ENCODE measurements at places on chromosomes 13 and 19. TPM values are rescaled to one million over a fixed set of nuclear protein-coding genes. Genes with fewer than 3 reads are reported as not detected.

The MYPOP gene
- 11.1 TPM for total RNA-seq

The SMAD9 gene
- 1.0 TPM for total RNA-seq

The C19orf85 gene
- 3.6 TPM for total RNA-seq

The KLK12 gene
- total RNA-seq = not detected

The MCEMP1 gene
- total RNA-seq = not detected

- no peak overlapping the region for H3K27ac ChIP-seq
- no peak overlapping the region for H3K4me3 ChIP-seq
- no peak for DNase-seq
- peaks cover 63% of the 10 kb centered on the region for H3K36me3 ChIP-seq
- H3K27me3 ChIP-seq = no peaks in the 10 kb centered on the region
These were observed 8.3 kb downstream of the GTF3A start for GRCh38 chr13:27432611-27433210.

DNA sequence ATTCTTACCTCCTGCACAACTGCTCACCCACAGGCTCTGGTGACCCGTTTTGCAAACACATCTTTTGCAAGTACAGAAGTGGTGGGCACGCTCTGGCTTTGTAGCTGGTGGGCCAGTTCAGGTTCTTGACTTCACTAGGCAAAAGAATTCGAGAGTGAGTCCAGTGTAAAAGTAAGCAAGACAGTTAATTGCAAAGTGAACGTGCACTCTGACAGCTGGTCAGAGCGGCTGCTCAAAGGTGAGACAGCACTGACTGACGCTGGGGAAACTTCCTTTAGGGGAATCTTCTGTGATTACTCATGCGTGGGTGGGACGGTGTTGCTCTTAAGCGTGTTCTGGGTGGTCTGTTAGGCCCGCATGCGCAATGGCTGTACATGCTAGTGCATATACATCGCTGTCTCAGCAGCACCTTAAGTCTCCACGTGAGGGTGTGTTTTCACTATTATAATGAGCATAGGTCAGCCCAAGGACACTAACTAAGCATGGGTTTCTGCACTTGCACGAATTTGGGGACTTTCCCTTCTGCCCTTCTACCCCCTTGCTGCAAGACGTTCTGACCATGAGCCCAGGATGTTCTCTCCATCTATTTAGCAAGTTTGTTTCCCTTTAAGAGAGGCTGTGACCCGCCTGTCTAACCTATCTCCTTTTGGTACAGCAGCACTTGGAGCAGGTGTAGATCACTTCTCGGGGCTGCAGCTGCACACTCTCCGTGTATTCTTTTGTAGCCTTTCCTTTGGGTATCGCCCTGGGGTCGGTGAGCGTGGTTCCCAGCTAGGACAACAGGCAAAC, 30.2 kb upstream of the CD33 start:
- no peaks in the 10 kb centered on the region for H3K4me1 ChIP-seq
- no peaks in the 10 kb centered on the region for H3K27me3 ChIP-seq
- no peak overlapping the region for H3K4me3 ChIP-seq
- no peak overlapping the region for H3K27ac ChIP-seq
- DNase-seq = no peak

DNA sequence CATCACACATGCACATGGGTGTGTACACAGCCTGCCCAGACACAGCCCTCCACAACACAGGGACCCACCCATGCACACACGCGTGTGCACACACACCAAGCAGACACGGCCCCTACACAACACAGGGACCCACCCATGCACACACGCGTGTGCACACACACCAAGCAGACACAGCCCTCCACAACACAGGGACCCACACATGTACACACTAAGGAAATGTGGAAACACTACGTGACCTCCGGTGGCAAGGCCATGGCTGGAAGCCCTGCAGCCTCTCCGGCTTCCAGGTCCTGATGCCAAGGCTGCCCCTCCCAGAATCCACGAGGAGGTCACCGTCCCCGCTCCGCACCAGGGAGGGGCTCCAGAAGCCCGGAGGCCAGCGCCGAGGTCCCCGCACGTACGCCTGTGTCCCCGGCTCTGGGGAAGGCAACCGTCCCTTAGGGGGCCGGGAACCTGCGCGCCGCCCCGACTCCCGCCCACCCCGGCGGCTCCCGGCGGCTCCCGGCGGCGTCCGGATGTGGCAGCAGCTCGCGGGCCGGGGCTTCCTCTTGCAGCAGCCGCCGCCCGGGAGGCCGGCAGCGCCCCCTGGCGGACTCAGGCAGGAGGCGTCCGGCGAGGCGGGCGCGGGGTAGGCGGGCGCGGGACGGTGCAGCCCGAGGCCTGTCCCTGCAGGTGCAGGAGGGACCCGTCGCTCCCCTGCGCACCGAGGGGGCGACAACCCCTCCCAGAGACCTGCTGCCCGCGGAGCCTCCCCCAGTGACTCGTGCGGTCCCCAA, 29.8 kb upstream of the GRTP1 start:
- peak; percentile 92 for DNase-seq
- no peaks in the 10 kb centered on the region for H3K27me3 ChIP-seq
- peaks cover 16% of the 10 kb centered on the region for H3K4me1 ChIP-seq
- no peaks in the 10 kb centered on the region for H3K36me3 ChIP-seq

GRCh38 chr19:39352381-39353255, 10.4 kb downstream of the SAMD4B start:
- H3K27ac ChIP-seq = no peak overlapping the region
- H3K4me1 ChIP-seq = no peaks in the 10 kb centered on the region
- no peak overlapping the region for H3K4me3 ChIP-seq
- no peaks in the 10 kb centered on the region for H3K27me3 ChIP-seq
- H3K36me3 ChIP-seq = peaks cover 49% of the 10 kb centered on the region
- no peak for DNase-seq

DNA sequence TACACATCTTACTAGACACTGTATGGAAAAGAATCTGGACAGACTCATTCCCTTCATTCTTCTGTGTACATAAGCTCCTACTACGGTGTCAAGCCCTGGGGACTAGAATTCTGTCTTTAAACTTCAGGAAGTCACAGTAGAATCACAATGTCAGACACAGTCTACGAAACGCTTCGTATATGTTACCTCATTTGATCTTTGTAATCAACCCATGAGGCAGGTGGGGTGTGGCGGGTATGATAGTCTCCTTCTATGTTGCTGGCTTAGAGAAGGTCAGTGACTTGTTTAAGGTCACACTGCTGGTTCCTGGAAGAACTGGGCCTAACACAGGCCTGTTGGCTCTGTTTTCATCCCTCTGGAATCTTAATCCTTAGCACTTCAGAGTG, 32.2 kb upstream of the TPT1 start:
- H3K36me3 ChIP-seq = no peaks in the 10 kb centered on the region
- H3K27ac ChIP-seq = no peak overlapping the region
- H3K4me1 ChIP-seq = peaks cover 2% of the 10 kb centered on the region
- no peaks in the 10 kb centered on the region for H3K27me3 ChIP-seq
- H3K4me3 ChIP-seq = no peak overlapping the region
- no peak for DNase-seq

DNA sequence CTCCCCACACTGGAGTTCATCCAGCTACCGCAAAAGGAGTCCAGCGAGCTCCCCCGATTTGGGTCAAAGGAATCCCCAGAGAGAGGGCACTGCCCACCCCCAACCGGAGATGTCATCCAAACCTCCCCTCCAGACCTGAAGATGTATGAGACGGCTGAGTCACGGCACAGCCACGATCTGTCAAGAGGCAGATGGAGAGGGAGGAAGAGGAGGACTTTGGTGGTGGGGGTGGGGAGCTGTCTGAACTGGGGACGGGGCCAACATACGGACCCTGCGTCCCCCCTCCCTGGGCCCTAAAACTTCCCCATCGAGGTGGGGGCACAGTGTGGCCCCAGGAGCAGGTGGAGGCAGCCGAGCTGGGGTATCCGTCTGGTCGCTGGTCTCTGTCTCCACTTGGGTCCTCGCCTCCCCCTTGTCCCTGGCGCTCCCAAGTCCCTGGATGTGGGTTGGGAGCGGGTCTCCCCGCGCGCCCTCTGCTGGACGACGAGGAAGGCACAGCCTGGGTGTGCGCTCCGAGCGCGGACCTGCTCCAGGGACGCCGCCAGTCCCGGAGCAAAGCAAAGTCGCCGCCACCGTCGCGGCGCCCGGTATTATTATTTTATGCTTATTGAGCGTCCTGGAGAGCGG, 3.8 kb downstream of the PDE4A start:
- 0 out of 2 replicates have a peak overlapping the region, but pooled peaks have one; percentile 2 for H3K4me3 ChIP-seq
- H3K27me3 ChIP-seq = peaks cover 84% of the 10 kb centered on the region

GRCh38 chr19:48445256-48445605, 552 bp upstream of the GRWD1 start:
- peaks cover 20% of the 10 kb centered on the region for H3K36me3 ChIP-seq
- no peaks in the 10 kb centered on the region for H3K27me3 ChIP-seq
- DNase-seq = no peak
- H3K4me3 ChIP-seq = peak overlapping the region; percentile 99

DNA sequence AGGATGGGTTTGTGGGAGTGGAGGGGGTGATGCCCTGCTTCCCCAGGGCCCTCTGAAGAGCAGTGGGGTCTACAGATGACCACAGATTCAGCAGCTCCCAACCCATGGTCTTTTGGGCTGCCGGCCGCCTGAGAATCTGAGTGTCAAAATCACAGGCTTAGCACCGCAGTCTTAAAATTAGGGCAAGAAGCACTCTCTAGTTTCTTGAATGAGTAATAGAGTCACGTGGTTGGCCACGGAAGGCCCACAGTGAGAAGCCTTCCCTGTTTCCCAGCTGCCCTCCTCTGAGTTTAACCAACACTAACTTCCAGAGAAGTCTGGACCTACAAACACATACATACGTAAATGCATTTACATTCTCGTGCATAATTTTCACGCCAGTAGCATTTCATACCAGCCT, 5.2 kb downstream of the PRMT1 start:
- H3K36me3 ChIP-seq = peaks cover 39% of the 10 kb centered on the region
- no peak overlapping the region for H3K27ac ChIP-seq
- H3K27me3 ChIP-seq = no peaks in the 10 kb centered on the region
- H3K4me1 ChIP-seq = peaks cover 2% of the 10 kb centered on the region
- H3K4me3 ChIP-seq = no peak overlapping the region
- DNase-seq = no peak

- peak; percentile 67 for DNase-seq
- H3K4me1 ChIP-seq = peaks cover 2% of the 10 kb centered on the region
- peaks cover 23% of the 10 kb centered on the region for H3K27me3 ChIP-seq
- H3K36me3 ChIP-seq = peaks cover 27% of the 10 kb centered on the region
- H3K4me3 ChIP-seq = no peak overlapping the region
- H3K27ac ChIP-seq = no peak overlapping the region
These were observed 1.0 kb downstream of the AMH start for GRCh38 chr19:2249880-2250765.

DNA sequence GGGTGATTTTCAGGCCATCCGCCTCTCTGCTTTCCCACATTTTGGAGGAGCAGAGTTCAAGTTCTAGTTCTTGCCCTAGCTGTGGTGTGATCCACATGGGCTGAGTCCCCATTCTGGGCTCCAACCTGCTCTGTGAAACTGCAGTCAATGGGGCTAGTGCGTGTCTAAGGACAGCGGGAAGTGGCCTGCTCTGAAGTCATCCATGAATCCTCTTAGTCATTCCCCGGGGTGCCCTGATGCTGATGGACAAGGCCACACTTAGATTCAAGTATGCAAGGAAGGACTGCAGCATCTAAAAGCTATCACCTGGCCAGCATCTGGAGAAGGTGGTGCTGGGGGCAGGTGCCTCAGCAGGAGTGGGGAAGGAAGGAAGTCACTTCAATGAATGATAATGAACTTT, 94.6 kb downstream of the TSHZ3 start:
- H3K4me3 ChIP-seq = no peak overlapping the region
- H3K4me1 ChIP-seq = peaks cover 7% of the 10 kb centered on the region
- no peaks in the 10 kb centered on the region for H3K27me3 ChIP-seq
- no peak overlapping the region for H3K27ac ChIP-seq
- H3K36me3 ChIP-seq = no peaks in the 10 kb centered on the region
- no peak for DNase-seq

DNA sequence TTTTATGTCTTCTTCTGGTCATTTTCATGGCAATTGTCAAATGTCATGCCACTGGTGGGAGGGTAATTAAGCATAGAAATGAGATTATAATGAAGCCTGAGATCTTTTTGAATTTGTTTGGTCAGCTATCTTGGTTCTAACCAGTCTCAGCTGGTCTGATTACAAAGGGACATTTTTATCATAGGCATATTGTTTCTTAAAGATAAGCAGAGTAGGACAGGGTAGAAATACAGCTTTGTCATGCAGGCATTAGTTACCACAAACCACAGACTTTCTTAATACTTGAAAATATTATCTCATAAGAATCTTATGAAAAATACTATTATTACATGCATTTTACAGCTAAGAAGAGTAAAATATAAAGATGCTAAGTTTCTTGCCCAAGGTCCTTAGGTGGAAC, 1761.5 kb downstream of the PCDH9 start:
- no peaks in the 10 kb centered on the region for H3K4me1 ChIP-seq
- no peak overlapping the region for H3K4me3 ChIP-seq
- H3K36me3 ChIP-seq = no peaks in the 10 kb centered on the region
- no peak overlapping the region for H3K27ac ChIP-seq
- DNase-seq = no peak

- H3K4me3 ChIP-seq = no peak overlapping the region
- no peak overlapping the region for H3K27ac ChIP-seq
- no peaks in the 10 kb centered on the region for H3K4me1 ChIP-seq
- no peaks in the 10 kb centered on the region for H3K36me3 ChIP-seq
These were observed 816.9 kb upstream of the SLC10A2 start for GRCh38 chr13:103883164-103883563.

- H3K4me1 ChIP-seq = peaks cover 8% of the 10 kb centered on the region
- H3K4me3 ChIP-seq = peak overlapping the region; percentile 32
- no peaks in the 10 kb centered on the region for H3K36me3 ChIP-seq
- H3K27ac ChIP-seq = no peak overlapping the region
- H3K27me3 ChIP-seq = peaks cover 19% of the 10 kb centered on the region
These were observed 5.4 kb downstream of the LINGO3 start for GRCh38 chr19:2302319-2303210.

- H3K4me3 ChIP-seq = no peak overlapping the region
- H3K4me1 ChIP-seq = no peaks in the 10 kb centered on the region
- DNase-seq = no peak
- H3K27me3 ChIP-seq = no peaks in the 10 kb centered on the region
- no peaks in the 10 kb centered on the region for H3K36me3 ChIP-seq
These were observed 82.2 kb downstream of the LACC1 start for GRCh38 chr13:43961909-43962308.

- H3K4me1 ChIP-seq = peaks cover 7% of the 10 kb centered on the region
- H3K36me3 ChIP-seq = no peaks in the 10 kb centered on the region
- H3K27ac ChIP-seq = no peak overlapping the region
- no peak overlapping the region for H3K4me3 ChIP-seq
- H3K27me3 ChIP-seq = no peaks in the 10 kb centered on the region
- no peak for DNase-seq
These were observed 7.3 kb upstream of the GADD45B start for GRCh38 chr19:2468596-2468995.

DNA sequence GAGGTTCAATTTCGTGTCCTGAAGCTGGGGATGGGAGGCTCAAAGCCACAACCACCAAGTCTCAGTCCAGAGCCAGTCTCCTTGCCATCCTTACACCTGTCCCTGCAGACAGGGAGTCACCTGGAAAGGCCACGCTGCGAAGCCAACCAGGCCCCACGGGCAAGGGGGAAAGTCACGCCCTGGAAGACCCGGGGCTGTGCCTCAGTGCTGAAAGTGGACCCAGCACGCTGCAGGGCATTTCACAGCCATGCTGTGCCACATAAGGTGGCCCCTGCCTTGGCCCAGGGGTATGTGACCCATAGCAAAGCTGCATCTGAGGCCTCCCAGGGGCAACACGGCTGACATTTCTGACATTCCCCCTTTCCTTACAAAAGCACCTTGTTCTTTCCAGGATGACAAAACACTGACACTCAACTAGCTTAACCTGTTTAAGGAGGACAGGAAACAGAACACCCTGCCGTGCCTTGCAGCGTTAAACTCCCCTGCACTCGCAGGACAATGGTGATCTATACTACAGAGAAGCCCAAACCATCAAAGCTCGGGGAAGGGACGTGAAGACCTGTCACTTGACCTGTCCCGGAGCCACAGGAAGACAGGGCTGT, 14.8 kb downstream of the CHERP start:
- no peak overlapping the region for H3K27ac ChIP-seq
- H3K4me1 ChIP-seq = no peaks in the 10 kb centered on the region
- peaks cover 47% of the 10 kb centered on the region for H3K36me3 ChIP-seq

Data from H1 (cell line).